ENCODE measurements at places on chromosomes 4 and X.

DNA sequence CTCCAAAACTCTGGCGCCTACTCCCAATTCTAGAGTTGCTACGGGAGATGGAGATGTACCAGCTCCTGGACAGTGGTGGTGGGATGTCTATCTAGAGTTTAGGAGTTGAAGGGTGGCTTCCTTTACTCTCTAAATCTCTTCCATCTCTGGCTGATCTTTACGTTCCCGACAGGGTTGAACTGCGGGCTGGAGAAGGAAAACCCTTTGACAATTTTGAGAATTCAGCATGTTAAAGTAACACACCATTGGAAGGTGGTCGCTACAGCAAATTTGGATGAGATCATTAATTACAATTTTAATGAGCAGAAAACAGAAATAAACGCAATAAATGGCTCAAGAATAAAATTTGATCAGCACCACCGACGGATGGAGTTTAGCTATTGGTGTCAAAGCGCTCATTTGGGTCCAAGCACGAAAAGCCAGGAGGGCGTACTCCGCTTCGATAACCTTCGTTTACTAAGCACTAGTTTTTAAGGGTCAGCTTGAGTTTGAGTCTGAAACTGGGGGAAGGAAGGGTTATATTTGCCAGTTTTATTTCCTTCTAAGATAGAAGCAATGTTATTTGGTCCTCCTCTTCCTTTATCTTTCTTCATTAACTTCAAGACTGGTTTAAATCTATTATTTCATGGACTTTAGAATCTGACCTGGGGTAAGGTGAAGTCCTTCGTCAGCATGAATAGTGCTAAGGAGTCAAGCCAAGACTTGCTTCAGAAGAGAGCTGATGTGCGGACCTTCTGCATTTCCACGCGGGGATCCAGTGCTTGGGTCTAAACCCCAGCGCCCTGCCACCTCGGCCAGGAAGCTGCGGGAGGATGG lies 1.5 kb upstream of the NKX6-1 start:
- no peak for DNase-seq

DNA sequence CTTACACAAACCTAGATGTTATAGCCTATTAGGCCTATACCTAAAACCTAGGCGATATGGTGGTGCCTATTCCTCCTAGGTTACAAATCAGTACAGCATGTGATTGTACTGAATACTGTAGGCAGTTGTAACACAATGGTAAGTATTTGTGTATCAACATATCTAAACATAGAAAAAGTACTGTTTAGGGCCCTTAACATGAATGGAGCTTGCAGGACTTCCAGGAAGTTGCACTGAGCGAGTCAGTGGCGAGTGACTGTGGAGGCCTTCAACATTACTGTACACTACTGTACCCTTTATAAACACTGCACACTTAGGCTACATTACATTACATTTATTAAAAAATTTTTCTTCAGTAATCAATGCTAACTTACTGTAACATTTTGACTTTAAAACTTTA lies 37.8 kb downstream of the WWC2 start:
- no peak for DNase-seq

GRCh38 chr4:152052451-152053057 lies 291.7 kb upstream of the GATB start:
- peak; percentile 59 for DNase-seq

- DNase-seq = peak; percentile 40
These were observed 331.6 kb upstream of the FAM241A start for GRCh38 chr4:111813555-111814140.

DNA sequence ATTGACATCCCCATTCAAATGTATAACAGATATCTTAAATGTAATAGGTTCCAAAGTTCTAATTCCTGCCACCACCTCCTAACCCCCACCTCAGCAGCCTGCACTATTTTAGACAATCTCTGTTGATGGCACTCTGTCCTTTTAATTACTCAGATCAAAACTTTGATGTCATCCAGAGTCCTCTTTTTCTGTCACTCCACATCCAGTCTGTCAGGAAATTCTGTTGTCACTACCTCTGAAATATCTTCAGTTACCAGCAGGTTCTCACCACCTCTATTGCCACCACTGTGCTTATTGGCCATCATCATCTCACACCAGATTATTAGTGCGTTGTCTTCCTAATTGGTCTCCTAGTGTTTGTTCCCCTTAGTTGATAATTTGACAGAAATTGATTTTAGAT lies 76.2 kb downstream of the PTPN13 start:
- no peak for DNase-seq

DNA sequence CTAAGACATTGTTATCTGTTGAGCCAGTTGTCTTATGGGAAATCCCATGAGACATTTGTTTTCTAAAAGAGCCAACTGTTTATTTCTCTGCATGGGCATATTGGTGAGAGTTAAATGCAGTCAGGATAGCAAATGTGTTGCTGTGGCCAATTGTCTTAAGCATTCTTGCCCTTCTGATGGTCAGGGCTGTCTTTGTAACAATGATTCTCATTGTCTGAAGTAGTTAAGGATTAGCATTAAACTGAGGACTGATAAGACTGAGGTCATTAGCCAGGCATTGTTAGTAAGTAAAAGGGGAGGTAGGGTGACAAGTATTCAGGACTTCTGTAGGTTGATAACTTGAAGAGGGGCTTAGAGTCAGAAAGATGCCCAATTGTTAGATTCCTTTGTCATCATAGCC lies 11.2 kb upstream of the MORF4L2 start:
- no peak for DNase-seq

DNA sequence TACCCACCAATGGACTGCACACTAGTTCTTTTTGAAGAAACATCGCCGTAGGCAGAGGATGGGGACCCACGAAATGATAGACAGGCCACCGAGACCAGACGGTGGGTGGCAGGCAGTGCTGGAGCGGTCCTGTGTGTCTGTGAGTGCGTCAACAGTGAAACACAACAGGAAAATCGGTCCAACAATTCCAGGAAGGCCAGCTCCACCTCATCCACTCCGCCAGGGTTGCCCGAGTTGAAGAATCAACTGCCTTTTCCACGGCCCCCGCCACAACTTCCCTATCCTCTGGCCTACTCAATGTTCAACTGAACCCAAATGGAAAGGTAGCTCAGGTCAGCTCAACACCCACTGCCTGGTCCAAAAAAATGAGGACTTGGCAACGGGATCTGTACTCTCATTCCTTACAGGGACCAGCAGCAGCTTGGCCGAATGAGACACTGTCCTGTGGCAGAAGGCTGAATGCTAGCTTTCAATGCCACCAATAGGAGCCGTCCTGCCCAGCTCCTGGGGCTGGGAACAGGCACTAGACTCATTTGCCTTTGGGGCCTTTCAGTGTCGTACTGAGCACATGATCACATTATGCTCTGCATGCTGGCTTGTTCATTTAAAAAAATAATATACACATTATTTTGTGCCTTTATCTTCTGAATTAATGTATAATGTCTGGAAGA lies 43.5 kb downstream of the MID1 start:
- no peak for DNase-seq

- DNase-seq = peak; percentile 39
These were observed 518.0 kb downstream of the TMA16 start for GRCh38 chr4:164012396-164013027.

DNA sequence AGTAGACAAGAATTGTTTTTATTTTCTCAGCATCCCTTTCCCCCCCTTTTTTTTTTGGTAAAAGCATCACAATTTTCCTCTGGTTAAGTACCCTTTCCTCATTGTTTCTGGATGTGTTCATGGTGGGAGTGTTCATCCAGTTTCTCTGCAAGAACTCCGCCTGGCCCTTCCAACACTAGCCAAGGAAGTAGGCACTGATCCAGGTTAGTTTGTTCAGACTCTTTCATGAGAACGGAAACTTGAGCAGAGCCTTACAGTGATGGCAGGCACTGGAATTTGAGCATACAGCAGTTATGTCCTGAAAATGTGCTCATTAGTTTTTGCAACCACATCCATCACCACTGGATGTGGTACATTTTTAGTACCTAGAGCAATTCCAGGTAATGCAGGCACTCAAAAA lies 336.1 kb upstream of the BOD1L1 start:
- DNase-seq = no peak

DNA sequence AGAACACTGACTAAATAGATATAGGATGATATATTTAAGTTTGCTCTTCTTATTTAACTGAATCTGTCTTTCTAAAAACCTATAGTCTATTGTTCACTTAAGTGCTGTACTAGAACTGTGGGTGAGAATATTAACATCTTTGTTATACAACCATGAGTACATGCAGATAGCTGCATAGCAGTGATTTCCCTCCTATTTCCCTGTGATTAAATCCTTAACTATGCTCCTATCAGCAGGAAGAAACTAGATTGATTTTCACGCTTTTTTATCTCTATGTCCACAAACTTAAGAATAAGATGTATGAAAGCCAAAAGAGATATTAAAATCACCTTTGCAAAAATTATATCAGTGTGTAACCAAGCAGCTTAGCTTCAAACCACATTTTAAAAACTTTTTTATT lies 11.3 kb upstream of the UGT2A3 start:
- DNase-seq = peak; percentile 84

GRCh38 chrX:72478853-72479252 lies 93.8 kb downstream of the HDAC8 start:
- DNase-seq = no peak

DNA sequence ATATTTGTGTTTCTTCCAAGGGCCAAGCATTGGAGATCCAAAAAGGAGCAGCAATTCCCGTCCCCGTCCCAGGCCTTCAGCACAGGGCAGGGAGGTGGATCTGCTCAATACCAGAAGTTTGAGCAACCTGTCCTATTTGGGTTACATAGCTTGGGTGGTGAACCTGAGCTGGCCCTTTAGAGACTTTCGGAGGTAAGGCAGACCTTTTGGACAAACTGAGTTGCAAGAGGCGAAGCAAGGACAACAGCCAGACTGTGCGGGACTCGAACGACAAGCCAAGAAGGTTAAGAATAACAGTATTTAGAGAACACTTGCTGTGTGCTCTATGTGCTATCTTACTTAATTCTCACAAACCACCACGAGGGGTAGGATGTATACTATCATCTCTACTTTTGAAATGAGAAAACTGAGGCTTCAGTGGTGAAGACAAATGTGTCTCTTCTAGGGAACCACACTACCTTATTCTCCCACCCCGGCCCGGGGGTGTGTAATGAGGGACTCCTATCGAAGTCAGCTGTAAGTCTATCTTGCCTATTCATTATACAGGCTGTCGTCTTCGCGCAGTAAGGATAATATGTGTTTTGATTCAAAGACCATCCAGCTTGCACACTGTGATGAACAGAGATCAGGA lies 1.3 kb downstream of the NOP14 start:
- no peak for DNase-seq

DNA sequence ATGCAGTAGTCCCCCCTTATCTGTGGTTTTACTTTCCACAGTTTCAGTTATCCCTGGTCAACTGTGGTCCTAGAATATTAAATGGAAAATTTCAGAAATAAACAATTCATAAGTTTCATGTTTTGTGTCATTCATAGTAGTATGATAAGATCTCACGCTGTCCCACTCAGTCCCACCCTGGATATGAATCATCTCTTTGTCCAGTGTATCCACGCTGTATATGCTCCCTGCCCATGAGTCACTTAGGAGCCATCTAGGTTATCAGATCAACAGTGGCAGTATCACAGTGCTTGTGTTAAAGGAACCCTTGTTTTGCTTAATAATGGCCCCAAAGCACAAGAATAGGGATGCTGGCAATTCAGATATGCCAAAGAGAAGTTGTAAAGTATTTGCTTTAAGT lies 16.2 kb upstream of the SYTL4 start:
- no peak for DNase-seq

- no peak for DNase-seq
These were observed 5.9 kb downstream of the ETDB start for GRCh38 chrX:135114392-135114791.

- DNase-seq = no peak
These were observed 7.6 kb upstream of the SLC26A1 start for GRCh38 chr4:1000686-1001260.

DNA sequence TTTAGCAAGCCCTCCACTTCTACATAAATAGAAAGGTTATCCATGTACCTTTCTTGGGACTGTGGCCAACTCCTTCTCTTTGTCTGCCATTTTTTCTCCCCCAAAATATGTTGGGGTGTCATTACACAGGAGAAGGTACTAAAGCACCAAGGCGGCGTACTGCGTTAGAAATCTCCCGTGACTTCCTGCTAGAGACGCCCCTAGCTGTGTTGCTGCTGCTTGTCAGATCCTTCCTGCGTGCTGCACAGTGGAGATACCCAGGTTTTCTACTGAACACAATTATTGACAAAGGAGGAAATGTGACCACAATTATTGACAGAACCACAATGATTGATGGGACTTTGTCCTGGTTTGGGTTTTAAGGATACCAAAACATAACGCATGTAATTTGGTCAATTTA lies 97.7 kb downstream of the EFHC2 start:
- DNase-seq = no peak

DNA sequence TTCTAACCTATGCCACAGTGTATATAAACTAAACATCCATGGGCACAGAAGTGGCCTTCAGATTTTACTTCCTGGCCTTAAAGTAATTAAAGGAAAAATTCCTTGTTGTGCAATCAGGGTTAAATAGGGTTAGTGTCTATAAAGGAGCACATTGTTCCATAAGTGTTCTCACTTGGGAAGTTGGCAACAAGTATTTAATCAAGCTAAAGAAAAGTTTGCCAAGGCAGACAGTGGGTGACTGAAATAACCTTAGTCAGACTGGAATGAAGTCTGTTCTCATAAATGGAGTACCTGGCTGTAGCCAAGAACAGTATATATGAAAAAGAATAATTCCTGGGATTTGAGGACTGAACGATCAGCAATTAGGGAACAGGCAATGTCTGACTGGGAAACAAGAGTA lies 213.6 kb downstream of the HTR2C start:
- DNase-seq = no peak

- no peak for DNase-seq
These were observed 17.6 kb downstream of the PIR start for GRCh38 chrX:15475486-15475885.

DNA sequence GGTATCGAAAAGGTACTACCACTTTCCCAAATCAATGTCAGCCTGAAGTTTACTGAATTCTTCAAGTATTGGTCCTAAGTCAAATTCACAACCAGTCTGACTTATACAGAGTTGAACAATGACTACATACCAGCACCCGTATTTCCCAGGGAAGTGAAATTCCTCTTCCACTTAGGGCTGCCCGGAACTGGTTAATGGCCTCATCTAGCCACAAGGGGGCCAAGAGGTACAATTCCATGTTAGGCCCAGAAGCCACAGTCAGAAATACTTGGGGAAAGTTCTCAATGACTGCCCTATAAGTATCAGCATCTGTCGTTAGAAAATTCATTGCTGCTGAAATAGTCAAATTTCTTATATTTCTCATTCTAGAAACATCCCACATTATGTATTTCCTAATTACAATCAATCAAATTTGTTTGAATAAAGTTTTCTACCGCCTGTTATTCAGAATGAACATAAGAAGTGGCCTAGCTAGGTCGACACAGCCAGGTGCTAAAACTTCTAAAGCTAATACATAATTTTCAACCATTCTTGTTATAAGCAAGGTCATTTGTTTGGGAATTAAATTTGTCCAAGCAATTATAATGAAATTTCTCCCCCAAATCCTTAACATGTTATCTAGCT lies 5.6 kb upstream of the PCDH7 start:
- DNase-seq = peak; percentile 65

All from amniotic epithelial cell (primary cell).